ENCODE measurements at places on chromosomes 12 and 14. TPM values are rescaled to one million over a fixed set of nuclear protein-coding genes. Genes with fewer than 3 reads are reported as not detected.

GRCh38 chr12:81359736-81360135, 281.9 kb downstream of the ACSS3 start:
- no peaks in the 10 kb centered on the region for H3K27me3 ChIP-seq
- no peak for DNase-seq
- H3K27ac ChIP-seq = no peak overlapping the region
- H3K4me1 ChIP-seq = no peaks in the 10 kb centered on the region
- H3K4me3 ChIP-seq = no peak overlapping the region

DNA sequence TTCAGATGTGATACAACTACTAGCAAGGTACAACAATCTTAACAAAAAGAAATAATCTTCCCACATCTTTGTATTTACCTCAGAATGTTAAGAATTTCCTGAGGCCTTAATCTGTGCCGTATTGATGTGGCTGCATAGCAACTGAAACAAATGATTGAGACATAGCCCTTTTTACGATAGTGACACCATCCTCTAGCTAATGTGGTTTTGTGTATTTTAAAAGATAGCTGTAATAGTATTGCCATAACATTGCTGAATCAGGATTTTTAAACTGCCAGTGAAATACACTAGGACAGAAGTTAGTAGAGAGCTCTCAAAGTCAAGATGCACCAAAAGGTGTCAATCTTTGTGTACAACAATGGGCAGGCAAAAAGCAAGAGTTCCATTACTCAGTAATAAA, 11.9 kb downstream of the NPAS3 start:
- DNase-seq = no peak
- no peaks in the 10 kb centered on the region for H3K36me3 ChIP-seq
- no peak overlapping the region for H3K27ac ChIP-seq
- no peak overlapping the region for H3K4me3 ChIP-seq
- H3K27me3 ChIP-seq = peaks cover 10% of the 10 kb centered on the region
- no peaks in the 10 kb centered on the region for H3K4me1 ChIP-seq

DNA sequence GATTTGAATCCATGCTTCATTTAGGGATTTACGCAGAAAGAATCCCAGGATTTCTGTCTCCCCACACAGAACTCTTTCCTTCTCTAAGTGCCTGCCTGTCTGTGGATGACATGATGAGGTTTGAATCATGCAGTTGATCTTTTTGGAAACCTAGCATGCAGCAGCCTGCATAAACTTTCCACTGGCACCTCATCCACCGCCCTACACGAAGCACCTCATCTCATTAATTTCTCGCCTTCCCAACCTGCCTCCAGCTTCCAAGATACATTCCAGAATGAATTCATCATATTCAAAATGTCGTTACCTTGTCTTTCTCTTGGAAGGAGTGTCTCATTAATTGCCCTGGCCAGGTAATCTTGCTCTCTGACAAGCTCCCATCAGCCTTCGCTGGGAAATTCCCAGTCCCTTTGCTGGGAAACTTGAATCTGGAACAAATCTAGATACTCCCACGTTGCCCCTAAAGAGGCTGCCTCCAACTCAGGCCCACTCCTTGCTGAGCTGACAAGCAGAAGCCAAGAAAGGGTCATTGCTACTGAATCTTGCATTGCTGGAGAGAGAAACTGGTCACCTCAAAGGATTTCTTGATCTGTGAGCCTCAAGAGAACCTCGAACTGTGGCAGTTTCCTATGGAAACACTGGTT, 48.2 kb downstream of the SERPINA3 start:
- peaks cover 11% of the 10 kb centered on the region for H3K27me3 ChIP-seq
- no peak for DNase-seq
- H3K36me3 ChIP-seq = no peaks in the 10 kb centered on the region
- no peaks in the 10 kb centered on the region for H3K4me1 ChIP-seq
- H3K27ac ChIP-seq = no peak overlapping the region

- no peak overlapping the region for H3K27ac ChIP-seq
- no peak overlapping the region for H3K4me3 ChIP-seq
- H3K4me1 ChIP-seq = no peaks in the 10 kb centered on the region
- no peaks in the 10 kb centered on the region for H3K36me3 ChIP-seq
- no peak for DNase-seq
These were observed 90.7 kb upstream of the KRR1 start for GRCh38 chr12:75602106-75602505.

Gene KRT79
- 0.26 TPM for total RNA-seq

DNA sequence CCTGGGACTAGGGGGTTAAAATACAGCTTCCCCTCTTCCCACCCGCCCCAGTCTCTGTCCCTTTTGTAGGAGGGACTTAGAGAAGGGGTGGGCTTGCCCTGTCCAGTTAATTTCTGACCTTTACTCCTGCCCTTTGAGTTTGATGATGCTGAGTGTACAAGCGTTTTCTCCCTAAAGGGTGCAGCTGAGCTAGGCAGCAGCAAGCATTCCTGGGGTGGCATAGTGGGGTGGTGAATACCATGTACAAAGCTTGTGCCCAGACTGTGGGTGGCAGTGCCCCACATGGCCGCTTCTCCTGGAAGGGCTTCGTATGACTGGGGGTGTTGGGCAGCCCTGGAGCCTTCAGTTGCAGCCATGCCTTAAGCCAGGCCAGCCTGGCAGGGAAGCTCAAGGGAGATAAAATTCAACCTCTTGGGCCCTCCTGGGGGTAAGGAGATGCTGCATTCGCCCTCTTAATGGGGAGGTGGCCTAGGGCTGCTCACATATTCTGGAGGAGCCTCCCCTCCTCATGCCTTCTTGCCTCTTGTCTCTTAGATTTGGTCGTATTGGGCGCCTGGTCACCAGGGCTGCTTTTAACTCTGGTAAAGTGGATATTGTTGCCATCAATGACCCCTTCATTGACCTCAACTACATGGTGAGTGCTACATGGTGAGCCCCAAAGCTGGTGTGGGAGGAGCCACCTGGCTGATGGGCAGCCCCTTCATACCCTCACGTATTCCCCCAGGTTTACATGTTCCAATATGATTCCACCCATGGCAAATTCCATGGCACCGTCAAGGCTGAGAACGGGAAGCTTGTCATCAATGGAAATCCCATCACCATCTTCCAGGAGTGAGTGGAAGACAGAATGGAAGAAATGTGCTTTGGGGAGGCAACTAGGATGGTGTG, 1.9 kb downstream of the GAPDH start:
- H3K27ac ChIP-seq = peak overlapping the region; percentile 97
- H3K4me1 ChIP-seq = peaks cover 86% of the 10 kb centered on the region
- H3K4me3 ChIP-seq = peak overlapping the region; percentile 97
- H3K36me3 ChIP-seq = peaks cover 27% of the 10 kb centered on the region

- H3K4me1 ChIP-seq = peaks cover 23% of the 10 kb centered on the region
- H3K27ac ChIP-seq = no peak overlapping the region
- no peaks in the 10 kb centered on the region for H3K27me3 ChIP-seq
- no peak for DNase-seq
These were observed 7.7 kb upstream of the INF2 start for GRCh38 chr14:104681689-104682074.

Gene KRT78
- total RNA-seq = not detected

DNA sequence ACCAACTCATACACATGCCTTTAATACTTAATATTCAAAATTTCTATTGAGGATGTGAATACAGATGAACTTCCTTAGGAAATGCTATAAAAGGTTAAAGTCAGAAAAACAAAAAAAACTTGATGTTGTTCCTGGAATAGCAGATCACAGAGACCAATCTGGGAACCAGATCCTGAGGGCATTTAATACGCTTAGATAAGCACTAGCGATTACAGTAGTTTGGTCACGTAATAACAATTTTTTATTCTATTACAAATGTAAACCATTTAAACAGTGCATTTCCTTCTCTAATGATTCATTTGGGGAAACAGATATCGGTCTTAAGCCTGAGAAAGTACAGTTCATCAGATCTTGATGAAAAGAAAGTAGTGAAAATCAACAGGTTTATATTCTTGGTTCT, 30.8 kb upstream of the ABCC9 start:
- no peaks in the 10 kb centered on the region for H3K4me1 ChIP-seq
- no peak overlapping the region for H3K4me3 ChIP-seq
- no peak overlapping the region for H3K27ac ChIP-seq
- H3K27me3 ChIP-seq = peaks cover 10% of the 10 kb centered on the region

DNA sequence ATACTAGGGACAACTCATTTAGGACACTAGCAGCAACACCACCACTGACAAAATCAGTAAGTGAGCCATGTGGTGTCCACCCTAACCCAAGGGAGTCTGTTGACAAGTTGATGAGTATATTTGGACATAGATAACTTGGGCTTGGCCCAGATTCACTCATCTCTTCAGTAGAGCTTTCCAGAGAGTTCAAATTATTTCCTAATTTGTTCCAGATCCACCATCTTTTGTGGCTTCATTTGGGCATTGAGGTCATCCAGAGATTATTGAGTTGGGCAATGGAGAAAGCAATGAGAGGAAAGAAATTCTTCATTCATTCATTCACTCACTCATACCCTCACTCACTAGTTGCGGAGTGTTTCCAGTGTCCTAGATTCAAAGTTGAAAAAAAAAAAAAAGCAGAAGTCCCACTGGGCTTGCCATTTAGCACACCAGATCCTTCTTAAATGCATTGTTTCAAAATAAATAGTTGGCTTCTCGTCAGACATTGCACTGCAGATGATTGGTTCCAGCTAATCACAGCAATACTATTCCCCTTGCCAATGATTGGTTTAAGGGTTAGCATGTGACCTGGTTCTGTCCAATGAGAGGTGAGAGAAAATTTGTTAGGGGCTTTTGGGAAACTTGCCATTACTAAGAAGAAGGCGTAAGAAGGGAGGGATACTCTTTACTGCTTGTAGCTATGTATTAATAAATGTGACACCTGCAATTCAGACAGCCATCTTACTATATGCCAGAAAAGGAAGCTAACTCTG, 31.8 kb upstream of the WSCD2 start:
- H3K4me3 ChIP-seq = no peak overlapping the region
- peaks cover 12% of the 10 kb centered on the region for H3K27me3 ChIP-seq
- no peaks in the 10 kb centered on the region for H3K36me3 ChIP-seq
- DNase-seq = no peak
- H3K27ac ChIP-seq = no peak overlapping the region

Gene RPGRIP1
- not detected for total RNA-seq

DNA sequence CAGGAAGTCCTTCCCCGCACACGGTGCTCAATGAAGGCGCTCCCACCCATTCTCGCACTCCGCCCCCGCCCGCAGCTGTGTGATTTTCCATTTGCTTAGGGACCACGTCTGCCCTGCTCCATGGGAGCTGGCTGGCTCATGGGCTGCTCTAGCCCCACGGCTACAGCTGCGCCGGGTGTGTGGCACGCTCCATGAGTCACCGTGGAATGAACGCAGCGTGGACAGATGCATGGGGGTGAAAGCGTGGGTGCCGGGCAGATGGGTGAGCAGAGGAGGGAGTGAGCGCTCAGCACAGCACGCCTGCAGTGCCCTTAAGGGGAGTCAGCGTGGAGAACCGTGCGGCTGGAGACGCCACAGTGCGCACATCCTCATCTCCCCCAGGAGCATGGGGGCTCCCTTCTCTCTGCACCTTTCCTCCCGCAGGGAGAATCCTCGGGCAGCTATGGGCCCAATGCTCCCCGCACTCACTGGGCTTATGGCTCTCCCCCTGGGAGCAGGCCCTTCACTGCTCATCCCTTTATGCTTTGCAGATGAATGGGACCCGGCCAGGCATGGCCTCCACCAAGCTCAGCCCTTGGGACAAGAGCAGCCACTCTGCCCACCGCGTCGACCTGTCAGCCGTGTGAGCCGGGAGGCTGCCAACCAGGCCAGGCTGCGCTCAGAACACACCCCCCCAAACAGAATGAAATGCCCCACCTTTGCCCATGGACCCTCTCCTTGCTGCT, 185.1 kb downstream of the ADGRD1 start:
- H3K4me3 ChIP-seq = no peak overlapping the region

DNA sequence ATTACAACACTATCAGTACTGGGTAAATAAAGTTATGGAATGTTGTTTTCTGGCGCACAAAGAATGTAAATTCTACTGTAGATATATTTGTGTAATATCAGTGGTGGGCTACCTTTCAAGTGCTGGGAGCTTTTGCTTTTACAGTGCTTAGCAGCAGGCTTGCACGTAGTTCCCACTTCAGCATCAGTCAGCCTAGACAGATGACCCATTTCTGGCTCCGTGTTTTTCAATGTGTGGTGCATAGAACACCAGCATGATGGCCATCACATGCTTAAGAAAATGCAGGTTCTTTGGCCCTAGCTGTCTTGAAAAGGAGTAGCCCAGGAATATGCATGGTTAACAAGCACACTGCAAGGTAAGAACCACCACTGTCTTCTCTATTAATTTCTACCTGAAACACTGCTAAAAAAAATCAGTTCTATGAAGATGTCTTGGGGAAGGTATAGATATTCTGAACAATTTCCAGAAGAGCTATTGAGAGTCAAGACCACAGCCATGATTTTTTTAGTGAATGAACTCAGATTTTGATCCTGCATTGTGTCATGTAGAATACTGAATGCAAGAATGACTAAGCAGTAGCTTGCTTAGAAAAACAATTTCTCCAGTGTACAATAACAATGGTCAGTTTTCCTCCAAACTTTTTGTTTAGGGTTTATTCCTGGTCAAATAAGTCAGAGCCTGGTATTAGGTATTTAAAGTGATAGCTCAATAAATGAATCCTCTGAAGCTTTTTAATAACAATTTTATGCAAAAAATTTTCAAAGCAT, 195.7 kb downstream of the AKAP6 start:
- H3K36me3 ChIP-seq = peaks cover 1% of the 10 kb centered on the region
- no peaks in the 10 kb centered on the region for H3K27me3 ChIP-seq

All from activated T-cell treated with anti-CD3 and anti-CD28 coated beads, Interleukin-2, amount 50 U/mL, for 72 hours (primary cell).